ENCODE measurements at places on chromosomes 1 and 21.

- DNase-seq, result no peak
Measured at GRCh38 chr1:214435867-214436266, 115.5 kb downstream of the PTPN14 start.

GRCh38 chr1:247180581-247180980 is 8.8 kb upstream of the ZNF124 start:
- DNase-seq, result no peak

GRCh38 chr1:226337276-226337875 is 28.4 kb upstream of the LIN9 start:
- DNase-seq, result no peak

DNA sequence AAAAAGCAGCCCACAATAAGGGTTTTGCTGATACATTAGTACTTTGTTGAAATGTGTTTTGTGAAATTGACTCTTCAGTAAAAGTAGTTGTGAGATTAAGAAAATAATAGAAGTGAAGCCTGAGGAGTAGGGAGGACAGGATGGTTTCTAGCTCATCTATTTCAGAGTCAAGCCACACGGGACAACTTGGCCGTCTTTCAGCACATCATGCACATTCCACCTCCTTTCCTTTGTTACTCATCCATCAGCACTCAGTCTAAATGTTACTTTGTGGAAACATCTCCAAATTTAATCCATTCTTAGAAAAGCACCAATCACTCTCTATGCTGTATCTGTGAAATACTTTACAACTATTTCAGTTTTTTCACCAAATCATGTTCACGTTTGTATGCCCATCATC is 223.3 kb downstream of the FGGY start:
- DNase-seq, result no peak

DNA sequence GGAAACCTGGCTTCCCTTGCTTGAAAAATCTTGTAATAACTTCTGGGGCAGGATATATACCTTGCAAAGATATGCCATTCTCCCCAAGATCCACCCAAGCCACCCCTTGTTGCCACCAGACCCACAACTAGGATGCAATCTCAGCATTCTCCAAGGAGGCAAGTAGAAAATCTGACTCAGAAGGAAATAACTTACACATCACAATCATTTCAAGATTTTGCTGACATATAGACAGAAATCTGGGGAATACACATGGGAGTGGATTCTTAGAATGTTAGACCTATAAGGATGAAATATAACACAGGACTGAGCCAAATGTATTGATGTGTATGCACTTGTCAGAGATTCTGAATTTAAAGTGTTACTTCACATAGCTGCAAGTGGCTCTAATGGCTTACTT is 14.8 kb upstream of the ZDHHC18 start:
- DNase-seq, result no peak

GRCh38 chr1:34113887-34114286 is 51.1 kb downstream of the CSMD2 start:
- DNase-seq, result no peak

DNA sequence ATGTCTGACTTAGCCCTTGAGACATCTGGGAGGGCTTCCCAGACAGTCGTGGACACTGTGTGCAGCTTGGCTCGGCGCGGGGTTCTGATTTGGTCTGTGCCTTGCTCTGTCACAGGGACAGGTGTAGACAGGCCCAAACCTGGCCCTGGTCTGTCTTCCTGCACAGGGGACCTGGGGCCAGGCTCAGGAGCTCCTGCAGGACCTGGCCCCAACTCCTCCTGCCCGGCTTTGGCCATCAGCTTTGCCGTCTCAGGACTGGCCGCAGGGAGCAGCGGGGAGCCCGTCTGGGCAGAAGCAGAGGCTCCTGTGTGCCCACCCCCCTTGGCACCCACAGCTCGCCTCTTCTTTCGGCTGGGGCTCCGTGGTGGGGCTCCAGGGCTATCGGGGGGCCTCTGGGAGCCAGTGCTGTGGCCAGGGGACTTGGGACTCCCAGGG is 1.7 kb downstream of the PERM1 start:
- no peak for DNase-seq

GRCh38 chr1:8844501-8845006 is 27.1 kb upstream of the RERE start:
- DNase-seq, result no peak

- no peak for DNase-seq
Measured at GRCh38 chr1:165738794-165739193, 29.9 kb downstream of the TMCO1 start.

GRCh38 chr21:41536076-41536826 is 28.3 kb upstream of the TMPRSS2 start:
- DNase-seq, result no peak

DNA sequence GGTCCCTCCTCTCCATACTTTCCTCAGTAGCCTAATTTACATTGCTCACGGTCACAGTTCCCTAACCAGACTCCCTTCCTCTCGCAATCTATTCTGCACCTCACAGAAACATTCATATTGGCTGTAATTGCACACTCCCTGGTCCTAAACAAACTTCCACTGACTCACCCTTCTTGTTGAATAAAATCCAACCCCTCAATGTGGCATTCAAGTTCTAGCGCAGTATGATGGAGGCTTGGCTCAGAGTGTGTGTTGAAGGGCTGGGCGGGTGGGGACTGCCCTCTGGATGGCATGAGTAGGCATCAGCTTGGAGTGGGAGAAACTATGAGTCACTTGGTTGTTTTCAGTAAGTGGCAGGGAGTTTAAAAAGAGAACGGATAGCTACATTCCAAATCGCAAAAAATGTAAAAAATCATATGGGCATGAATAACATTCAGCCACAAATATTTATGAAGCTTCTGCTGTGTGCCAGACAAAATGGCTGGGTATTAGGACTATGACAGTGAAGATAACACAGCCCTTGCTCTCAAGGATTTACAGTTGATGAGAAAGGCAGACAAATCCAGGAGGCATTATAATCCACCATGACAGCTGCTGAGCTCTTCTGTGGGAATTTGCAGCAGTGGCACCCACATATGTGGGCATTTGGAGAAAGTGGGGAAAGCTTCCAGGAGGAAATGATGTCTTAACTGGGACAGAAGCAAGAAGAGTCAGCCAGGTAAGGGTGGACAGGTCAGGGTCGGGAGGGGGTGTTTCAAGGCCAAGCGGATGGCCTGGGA is 42.2 kb upstream of the LYST start:
- DNase-seq, result no peak

- no peak for DNase-seq
Measured at GRCh38 chr1:236354330-236355147, 39.5 kb upstream of the EDARADD start.

- no peak for DNase-seq
Measured at GRCh38 chr1:166638137-166638536, 201.1 kb upstream of the POGK start.

DNA sequence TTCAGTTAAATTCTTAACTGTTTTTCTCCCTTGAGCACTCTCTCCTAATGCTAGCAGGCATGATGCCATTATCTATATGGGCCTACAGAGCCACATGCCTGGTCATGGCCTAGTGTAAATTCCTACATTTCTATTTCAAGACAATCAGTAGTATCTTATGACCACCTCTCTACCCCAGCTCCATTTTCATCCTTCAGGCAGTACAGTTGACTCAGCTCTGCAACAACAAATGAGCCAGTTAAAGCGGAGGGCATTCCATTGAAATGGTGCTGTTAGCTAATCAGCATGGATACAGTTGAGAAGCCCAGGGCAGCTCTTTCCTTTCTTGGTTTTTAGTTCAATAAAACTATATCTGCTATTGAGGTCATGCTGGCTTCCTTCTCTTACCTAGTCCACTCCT is 150.0 kb downstream of the PPP1R12B start:
- no peak for DNase-seq

All from NK-92 treated with Interleukin-12 subunit alpha and Interleukin-12 subunit beta, amount 100 ng/mL, for 24 hours (cell line).